ENCODE measurements at places on chromosomes 7 and 10.

DNA sequence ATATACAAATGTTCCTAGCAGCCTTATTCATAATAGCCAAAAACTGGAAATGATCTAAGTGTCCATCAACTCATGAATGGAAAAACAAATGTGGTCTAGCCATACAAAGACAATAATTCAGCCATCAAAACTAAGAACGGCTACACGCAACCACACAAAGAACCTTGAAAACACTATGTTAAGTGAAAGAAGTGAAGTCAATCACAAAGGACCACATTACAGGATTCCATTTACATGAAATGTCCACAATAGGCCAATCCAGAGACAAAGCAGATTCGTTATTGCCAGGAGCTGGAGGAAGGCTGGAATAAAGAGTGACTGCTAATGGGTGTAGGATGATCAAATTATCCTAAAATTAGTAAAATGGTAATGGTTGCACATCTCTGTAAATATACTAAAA is 21.1 kb downstream of the MKRN1 start:
- no peak for DNase-seq

DNA sequence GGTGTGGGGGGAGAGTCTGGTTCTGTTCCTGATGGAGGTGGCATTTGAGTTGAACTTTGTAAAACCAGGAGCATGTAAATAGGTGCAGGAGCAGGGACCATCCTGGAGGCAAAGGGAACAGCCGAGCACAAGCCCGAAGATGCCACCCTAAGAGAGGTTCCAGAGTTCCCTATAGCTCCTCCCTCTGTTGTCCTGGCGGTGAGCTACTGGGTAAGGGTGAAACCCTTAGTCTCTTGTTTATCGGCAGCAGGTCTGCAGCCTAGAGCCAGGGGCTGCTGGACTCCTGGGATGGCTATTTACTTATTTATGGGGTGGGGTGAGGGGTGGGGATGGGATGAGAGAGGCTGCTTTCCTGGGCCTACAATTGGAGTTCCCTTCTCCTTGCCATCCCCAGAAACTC is 6.5 kb upstream of the LBX1 start:
- no peak for DNase-seq

DNA sequence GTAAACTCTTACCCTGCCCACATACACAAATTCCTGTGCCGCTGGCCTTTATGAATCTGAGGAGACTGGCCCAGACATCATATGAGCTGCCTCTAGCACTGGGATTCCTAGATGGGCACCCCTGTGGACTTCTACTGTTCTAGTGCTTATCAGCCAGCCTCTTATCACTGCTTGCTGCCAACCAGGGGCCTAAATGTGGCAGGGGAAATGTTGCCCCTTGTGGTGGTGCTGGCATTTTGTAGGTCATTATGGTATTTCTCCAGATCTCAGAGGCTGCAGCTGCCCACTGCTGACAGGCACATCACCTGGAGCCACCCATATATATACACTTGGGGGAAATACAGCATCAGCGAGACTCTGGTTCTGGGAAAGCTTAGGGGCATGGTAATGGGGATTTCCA is 5.4 kb downstream of the SFR1 start:
- no peak for DNase-seq

- DNase-seq, result no peak
These were observed 57.7 kb upstream of the FAM20C start for GRCh38 chr7:134561-135256.

DNA sequence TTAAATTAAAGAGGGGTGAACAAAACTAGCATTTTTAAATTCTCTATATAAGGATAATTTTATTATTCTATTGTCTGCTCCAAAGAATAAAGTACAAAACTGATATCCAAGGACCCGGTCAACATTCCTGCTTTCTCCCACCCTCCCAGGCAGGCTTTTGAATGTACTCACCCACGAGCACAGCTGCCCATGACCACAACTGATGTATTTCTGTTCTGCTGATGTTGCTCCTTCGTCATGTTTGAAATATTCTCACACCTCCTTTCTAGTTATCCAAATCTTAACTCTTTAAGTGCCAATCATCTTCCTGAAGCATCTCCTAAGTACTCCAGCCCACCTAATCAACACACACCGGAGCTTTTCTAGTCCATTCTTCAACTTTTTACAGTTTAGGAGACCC is 46.7 kb downstream of the CALD1 start:
- no peak for DNase-seq

Data from CD4-positive, alpha-beta T cell treated with Interleukin-6 at 100 ng/mL for 8 hours (primary cell).